ENCODE measurements at places on chromosomes 6 and 20.

GRCh38 chr6:109447878-109448555, 7.5 kb downstream of the SMPD2 start:
- no peak for DNase-seq

GRCh38 chr6:3455147-3455568, 1.7 kb downstream of the SLC22A23 start:
- no peak for DNase-seq

DNA sequence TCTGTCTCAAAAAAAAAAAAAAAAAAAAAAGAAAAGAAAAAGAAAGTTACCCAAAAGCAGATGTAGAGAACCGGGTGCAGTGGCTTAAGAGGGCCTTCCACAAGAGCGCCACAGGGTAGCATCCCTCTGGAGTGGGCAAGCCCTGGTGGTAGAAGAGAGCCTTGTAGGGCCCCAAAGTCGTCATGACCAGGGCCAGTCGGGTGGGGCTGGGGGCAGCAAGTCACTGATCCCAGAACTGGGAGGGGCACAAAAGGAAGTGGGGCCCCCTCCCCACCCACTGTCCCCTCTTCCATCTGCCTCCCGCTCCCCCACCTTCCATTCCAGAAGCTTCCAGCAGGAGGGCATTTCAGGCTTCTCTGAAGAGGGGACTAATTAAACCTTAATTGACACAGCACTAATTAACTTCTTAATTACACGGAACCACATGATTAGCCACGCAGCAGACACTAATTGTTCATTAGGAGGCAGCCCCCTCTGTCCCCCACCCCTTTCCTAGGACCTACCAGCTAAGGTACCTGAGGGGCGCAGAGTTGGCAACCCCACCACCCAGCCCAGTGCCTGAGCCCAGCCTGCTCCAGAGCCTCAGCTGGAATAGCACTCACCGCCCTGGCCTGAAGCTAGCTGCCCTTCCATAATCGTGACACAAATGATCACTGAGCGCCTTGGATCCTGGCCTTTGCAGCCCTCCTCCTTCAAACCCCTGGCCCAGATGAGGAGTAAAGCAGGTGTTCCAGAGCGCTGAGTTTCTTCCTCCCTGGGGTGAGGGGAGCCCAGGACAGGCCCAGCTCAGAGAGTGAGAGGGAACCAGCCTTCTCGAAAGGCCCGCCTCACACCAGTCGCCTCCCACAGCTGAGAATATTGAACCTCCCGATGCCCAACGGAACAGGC, 34.8 kb downstream of the MDFI start:
- no peak for DNase-seq

DNA sequence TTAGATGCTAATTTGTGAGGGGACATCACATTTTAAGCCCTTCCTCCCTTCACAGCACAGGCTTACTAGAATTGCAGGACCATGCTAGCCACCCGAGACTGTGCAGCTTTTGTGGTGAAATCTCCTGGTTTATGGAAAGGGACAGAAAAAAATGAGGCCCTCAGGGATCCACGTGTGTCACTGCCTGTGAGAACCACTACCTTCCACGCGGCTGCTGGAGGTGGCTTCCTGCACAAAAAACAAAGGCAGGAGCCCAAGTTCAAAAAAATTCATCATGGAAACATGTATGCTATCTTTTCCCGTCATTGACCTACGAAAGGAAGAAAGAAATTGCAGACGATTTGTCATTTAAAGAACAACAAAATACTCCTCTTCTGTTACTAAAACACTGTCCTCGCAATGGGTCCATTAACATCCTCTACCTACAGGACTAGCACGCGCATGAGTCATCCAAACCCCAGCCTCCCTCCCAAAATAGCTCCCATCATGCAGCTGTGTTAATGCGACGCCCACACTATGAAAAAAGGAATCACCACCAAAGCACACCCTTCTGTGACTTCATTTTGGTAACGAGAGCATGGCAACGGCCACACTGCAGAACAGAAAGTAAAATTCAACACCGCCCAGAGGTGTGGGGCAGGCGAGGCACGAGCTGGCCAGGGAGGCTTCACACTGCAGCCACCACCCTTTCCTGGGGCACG, 45.7 kb downstream of the RAMACL start:
- DNase-seq, result no peak

DNA sequence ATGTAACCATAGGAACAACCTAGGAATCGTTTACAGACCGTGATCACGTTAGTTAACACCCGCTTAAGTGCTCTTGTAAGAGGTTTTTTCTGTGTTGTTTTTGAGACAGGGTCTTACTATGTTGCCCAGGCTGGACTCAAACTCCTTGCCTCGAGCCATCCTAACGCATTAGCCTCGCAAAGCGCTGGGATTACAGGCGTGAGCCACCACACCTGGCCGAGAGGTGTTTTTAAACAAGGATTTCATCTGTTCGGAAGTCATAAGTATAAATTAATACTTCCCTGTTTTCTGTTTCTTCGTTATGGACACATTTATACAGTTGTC, 727 bp downstream of the MRS2 start:
- no peak for DNase-seq

- no peak for DNase-seq
These were observed 97.6 kb upstream of the ZNF217 start for GRCh38 chr20:53691060-53691810.

Measured in mesenchymal stem cell (in vitro differentiated cells and primary cell).